CD8-positive, alpha-beta memory T cell (primary cell): ENCODE measurements at places on chromosomes 1 and 21. TPM values are rescaled to one million over a fixed set of nuclear protein-coding genes. Genes with fewer than 3 reads are reported as not detected.

Gene CRNN
- total RNA-seq = not detected

Gene LRRC8D
- total RNA-seq = 41.9 TPM

Gene PPT1
- 114 TPM for total RNA-seq

Gene FAM177B
- total RNA-seq = not detected

Gene OLIG2
- total RNA-seq = not detected

Gene STX12
- 23.4 TPM for total RNA-seq

Gene SLC9C2
- total RNA-seq = not detected

Gene DTL
- 85.0 TPM for total RNA-seq

- no peak for DNase-seq
- H3K27me3 ChIP-seq = no peaks in the 10 kb centered on the region
- H3K27ac ChIP-seq = no peak overlapping the region
- H3K4me3 ChIP-seq = no peak overlapping the region
- H3K4me1 ChIP-seq = no peaks in the 10 kb centered on the region
Measured at GRCh38 chr1:156973417-156973816, 53.0 kb downstream of the LRRC71 start.

GRCh38 chr21:39774227-39774626 lies 29.2 kb downstream of the IGSF5 start:
- H3K4me1 ChIP-seq = no peaks in the 10 kb centered on the region
- DNase-seq = no peak
- no peaks in the 10 kb centered on the region for H3K27me3 ChIP-seq
- no peak overlapping the region for H3K4me3 ChIP-seq
- no peak overlapping the region for H3K27ac ChIP-seq
- H3K36me3 ChIP-seq = no peaks in the 10 kb centered on the region

GRCh38 chr1:228814176-228814575 lies 78.9 kb downstream of the RHOU start:
- H3K27me3 ChIP-seq = no peaks in the 10 kb centered on the region
- H3K4me1 ChIP-seq = peaks cover 26% of the 10 kb centered on the region
- H3K27ac ChIP-seq = no peak overlapping the region

- no peaks in the 10 kb centered on the region for H3K36me3 ChIP-seq
- no peaks in the 10 kb centered on the region for H3K4me1 ChIP-seq
- no peak for DNase-seq
- no peak overlapping the region for H3K27ac ChIP-seq
- H3K27me3 ChIP-seq = peaks cover 6% of the 10 kb centered on the region
Measured at GRCh38 chr21:25790122-25790877, 55.5 kb downstream of the GABPA start.

DNA sequence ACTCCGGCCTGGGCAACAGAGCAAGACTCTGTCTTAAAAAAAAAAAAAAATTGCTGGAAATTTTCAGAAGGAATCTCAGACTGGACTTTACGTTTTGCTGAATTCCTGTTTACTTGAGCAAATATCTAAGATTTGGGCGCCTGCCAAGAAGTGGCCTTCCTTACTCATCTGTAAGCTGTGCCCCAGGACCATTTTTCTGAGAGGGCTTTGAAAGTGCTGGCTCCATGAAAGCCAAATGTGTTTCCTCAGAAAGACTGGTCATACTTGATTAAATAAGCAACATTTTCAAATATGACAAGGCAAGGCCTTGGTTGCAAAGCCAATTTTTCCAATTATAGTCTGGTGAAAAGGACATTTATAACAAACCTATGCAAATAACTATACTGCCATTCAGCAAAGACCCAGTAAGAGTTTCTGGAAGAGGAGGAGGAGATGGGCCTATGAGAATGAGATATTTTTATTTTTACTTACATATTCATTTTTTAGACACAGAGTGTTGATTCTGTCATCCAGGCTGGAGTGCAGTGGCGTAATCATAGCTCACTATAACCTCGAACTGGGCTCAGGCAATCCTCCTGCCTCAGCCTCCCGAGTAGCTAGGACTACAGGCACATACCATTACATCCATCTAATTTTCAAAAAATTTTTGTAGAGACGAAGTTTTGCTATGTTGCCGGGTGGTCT lies 56.3 kb upstream of the HTR1D start:
- no peaks in the 10 kb centered on the region for H3K36me3 ChIP-seq
- no peaks in the 10 kb centered on the region for H3K27me3 ChIP-seq
- H3K4me1 ChIP-seq = no peaks in the 10 kb centered on the region

DNA sequence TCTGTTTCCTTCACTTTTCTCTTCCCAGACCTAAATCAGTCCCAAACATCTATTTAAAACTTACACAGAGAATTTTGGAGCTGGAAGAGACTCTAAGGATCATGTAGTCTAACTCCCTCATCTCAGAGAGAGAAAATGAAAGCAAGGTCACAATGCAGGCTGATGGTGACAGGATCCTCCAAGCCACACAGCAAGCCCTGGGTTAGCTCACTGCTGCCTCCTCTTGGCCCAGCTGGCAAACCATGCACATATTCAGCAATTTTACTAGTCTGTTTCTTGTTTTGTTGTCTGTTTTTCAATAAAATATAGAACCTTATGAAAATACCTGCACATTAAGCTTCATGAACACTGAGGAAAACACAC lies 27.7 kb upstream of the LY9 start:
- peaks cover 19% of the 10 kb centered on the region for H3K4me1 ChIP-seq
- peak overlapping the region; percentile 69 for H3K4me3 ChIP-seq
- peak overlapping the region; percentile 55 for H3K27ac ChIP-seq
- no peaks in the 10 kb centered on the region for H3K27me3 ChIP-seq
- DNase-seq = peak; percentile 73
- H3K36me3 ChIP-seq = no peaks in the 10 kb centered on the region

- H3K4me3 ChIP-seq = no peak overlapping the region
- no peaks in the 10 kb centered on the region for H3K4me1 ChIP-seq
- no peaks in the 10 kb centered on the region for H3K27me3 ChIP-seq
- H3K36me3 ChIP-seq = no peaks in the 10 kb centered on the region
- no peak overlapping the region for H3K27ac ChIP-seq
- DNase-seq = no peak
Measured at GRCh38 chr1:199746666-199747384, 280.7 kb upstream of the NR5A2 start.

- no peak for DNase-seq
- H3K4me1 ChIP-seq = peaks cover 12% of the 10 kb centered on the region
- H3K4me3 ChIP-seq = peak overlapping the region; percentile 56
- no peaks in the 10 kb centered on the region for H3K36me3 ChIP-seq
- peaks cover 20% of the 10 kb centered on the region for H3K27me3 ChIP-seq
Measured at GRCh38 chr1:225653463-225654276, 747 bp upstream of the ENAH start.

DNA sequence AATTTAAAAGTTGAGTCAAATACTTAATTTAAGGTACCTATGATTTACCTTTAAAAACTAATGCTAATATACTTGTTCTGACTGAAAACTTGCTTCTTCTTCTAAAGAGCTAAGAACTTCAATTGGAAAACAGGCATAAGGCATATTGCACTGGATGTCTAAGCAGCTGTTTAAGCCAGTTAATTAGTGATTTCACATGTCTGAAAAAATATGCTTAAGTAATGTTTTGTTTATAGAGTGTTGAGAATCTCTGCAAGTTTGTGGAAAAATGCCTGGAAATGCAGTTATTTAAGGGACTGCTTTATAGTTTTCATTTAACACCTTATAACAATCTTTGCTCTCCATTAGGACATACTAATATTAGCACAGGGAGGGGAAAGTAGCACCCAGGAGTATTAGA lies 28.2 kb downstream of the UBE2U start:
- no peaks in the 10 kb centered on the region for H3K36me3 ChIP-seq
- H3K4me3 ChIP-seq = no peak overlapping the region
- no peaks in the 10 kb centered on the region for H3K27me3 ChIP-seq
- no peak overlapping the region for H3K27ac ChIP-seq
- DNase-seq = no peak

GRCh38 chr1:199178646-199179045 lies 539.8 kb downstream of the PTPRC start:
- DNase-seq = no peak
- H3K36me3 ChIP-seq = no peaks in the 10 kb centered on the region
- no peaks in the 10 kb centered on the region for H3K27me3 ChIP-seq
- H3K27ac ChIP-seq = no peak overlapping the region
- no peak overlapping the region for H3K4me3 ChIP-seq
- H3K4me1 ChIP-seq = peaks cover 10% of the 10 kb centered on the region

DNA sequence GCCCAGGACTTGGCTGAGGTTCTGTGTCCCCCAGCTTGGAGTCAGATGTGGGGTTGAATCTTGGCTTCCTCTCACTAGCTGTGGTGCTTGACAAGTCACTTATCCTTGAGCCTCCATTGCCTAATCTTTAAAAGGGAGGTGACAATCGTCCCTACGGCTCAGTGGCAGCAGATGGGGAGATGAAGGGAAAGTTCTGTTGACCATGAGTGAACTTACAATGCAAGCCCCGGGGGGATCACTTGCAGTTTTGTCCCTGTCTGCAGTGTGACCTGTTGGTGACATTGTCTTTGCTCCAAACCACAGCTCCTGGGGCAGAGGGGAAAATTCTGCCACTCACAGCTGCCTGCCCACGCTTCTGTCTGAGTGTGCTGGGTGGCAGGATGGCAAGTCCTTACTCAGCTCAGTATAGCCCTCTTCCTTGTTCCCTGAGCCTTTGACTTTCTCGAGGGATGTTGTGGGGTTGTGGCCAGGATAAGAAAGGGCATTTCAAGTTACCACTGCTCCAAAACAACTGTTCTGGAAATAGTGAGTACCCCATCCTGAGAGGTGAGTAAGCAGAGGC lies 1.7 kb downstream of the PCSK9 start:
- H3K27ac ChIP-seq = no peak overlapping the region
- no peaks in the 10 kb centered on the region for H3K36me3 ChIP-seq
- no peaks in the 10 kb centered on the region for H3K4me1 ChIP-seq
- H3K27me3 ChIP-seq = peaks cover 3% of the 10 kb centered on the region
- DNase-seq = no peak

DNA sequence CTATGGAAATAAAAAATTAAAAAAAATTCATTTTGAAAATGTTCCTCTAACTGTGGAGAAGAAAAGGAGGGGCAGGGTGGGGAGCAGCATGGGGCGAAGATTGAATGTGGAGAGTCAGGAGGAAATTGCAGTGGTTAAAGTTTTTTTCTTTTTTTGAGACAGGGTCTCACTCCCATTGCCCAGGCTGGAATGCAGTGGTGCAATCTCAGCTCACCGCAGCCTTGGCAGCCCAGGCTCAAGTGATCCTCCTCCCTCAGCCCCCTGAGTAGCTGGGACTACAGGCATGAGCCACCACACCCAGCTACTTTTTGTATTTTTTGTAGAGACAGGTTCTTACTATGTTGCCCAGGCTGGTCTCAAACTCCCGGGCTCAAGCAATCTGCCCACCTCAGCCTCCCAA lies 67.6 kb downstream of the ADSS2 start:
- H3K4me1 ChIP-seq = no peaks in the 10 kb centered on the region
- no peak overlapping the region for H3K4me3 ChIP-seq
- H3K36me3 ChIP-seq = no peaks in the 10 kb centered on the region
- no peaks in the 10 kb centered on the region for H3K27me3 ChIP-seq
- no peak for DNase-seq

GRCh38 chr1:184194236-184194635 lies 142.7 kb downstream of the TSEN15 start:
- H3K4me1 ChIP-seq = no peaks in the 10 kb centered on the region
- no peak overlapping the region for H3K27ac ChIP-seq
- H3K27me3 ChIP-seq = peaks cover 4% of the 10 kb centered on the region
- H3K36me3 ChIP-seq = no peaks in the 10 kb centered on the region
- DNase-seq = no peak

DNA sequence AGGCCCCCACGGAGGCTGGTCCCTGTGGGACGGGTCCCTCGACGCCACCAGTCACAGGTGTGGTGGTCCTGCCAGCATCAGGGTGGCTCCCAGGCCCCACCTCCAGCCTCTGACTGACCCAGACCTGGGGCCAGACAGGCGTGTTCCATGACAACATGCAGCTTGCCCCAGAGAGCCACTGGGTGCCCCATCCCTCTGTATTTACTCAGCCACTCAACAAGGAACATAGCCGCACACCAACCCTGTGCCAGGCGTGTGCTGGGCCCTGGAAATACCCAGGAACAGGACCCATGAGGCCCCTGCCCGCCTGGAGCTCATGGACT lies 65.4 kb downstream of the MATN1 start:
- no peak overlapping the region for H3K27ac ChIP-seq
- H3K36me3 ChIP-seq = no peaks in the 10 kb centered on the region
- no peak overlapping the region for H3K4me3 ChIP-seq
- no peaks in the 10 kb centered on the region for H3K27me3 ChIP-seq
- H3K4me1 ChIP-seq = no peaks in the 10 kb centered on the region
- no peak for DNase-seq

DNA sequence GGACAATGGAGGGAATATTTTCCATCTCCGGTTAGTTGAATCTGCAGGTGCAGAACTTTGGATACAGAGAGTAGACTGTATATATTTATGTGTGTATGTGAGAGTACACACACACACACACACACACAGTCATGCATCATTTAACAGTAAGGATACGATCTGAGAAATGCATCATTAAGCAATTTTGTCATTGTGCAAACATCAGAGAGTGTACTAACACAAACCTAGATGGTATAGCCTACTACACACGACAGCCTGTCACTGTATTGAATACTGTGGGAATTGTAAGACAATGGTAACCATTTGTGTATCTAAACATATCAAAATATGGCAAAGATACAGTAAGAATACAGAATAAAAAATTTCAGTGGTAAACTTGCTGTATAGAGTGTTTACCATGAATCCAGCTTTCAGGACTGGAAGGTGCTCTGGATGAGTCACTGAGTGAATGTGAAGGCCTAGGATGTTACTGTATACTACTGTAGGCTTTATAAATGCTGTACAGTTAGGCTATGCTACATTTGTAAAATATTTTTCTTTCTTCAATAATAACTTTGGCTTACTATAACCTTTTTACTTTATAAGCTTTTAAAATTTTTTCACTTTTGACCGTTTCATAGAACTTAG lies 138.5 kb downstream of the ZZZ3 start:
- H3K4me3 ChIP-seq = no peak overlapping the region
- no peaks in the 10 kb centered on the region for H3K36me3 ChIP-seq
- H3K27ac ChIP-seq = no peak overlapping the region
- DNase-seq = no peak
